ENCODE measurements at places on chromosomes 2 and 18. TPM values are rescaled to one million over a fixed set of nuclear protein-coding genes. Genes with fewer than 3 reads are reported as not detected.

DNA sequence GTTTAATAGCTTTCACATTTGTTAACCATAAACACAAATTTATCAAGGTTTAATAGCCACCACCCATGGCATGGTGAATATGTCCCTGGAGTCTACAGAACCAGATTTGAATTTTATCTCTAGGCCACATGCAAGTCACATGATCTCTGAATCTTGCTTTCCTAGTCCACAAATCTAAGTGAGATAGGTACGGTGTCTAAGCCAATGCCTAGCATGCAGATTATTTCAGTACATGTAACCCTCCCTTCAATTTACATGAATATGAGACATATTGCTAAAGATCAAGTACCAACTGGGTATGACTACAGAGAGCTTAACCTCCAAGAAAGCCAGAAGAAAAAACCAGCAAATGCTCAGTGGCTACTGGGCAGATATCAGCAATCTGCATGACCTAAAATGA is 10.0 kb downstream of the ZNF24 start:
- no peak overlapping the region for H3K4me3 ChIP-seq
- no peak overlapping the region for H3K27ac ChIP-seq
- no peaks in the 10 kb centered on the region for H3K27me3 ChIP-seq
- H3K36me3 ChIP-seq: peaks cover 61% of the 10 kb centered on the region

- no peak overlapping the region for H3K27ac ChIP-seq
- no peak for DNase-seq
- H3K27me3 ChIP-seq: no peaks in the 10 kb centered on the region
- H3K4me1 ChIP-seq: peaks cover 20% of the 10 kb centered on the region
- H3K4me3 ChIP-seq: no peak overlapping the region
Observed at GRCh38 chr18:9736286-9736835, 28.3 kb downstream of the RAB31 start.

- no peaks in the 10 kb centered on the region for H3K36me3 ChIP-seq
- H3K27me3 ChIP-seq: no peaks in the 10 kb centered on the region
- no peak overlapping the region for H3K27ac ChIP-seq
- H3K4me1 ChIP-seq: peaks cover 6% of the 10 kb centered on the region
Observed at GRCh38 chr2:234075518-234075915, 25.0 kb downstream of the SPP2 start.

- DNase-seq: no peak
- no peak overlapping the region for H3K27ac ChIP-seq
- H3K4me1 ChIP-seq: peaks cover 6% of the 10 kb centered on the region
- no peaks in the 10 kb centered on the region for H3K27me3 ChIP-seq
- H3K4me3 ChIP-seq: no peak overlapping the region
Observed at GRCh38 chr2:12389344-12390045, 327.2 kb upstream of the TRIB2 start.

The CGREF1 gene
- total RNA-seq: 4.0 TPM

The TUBA4B gene
- total RNA-seq: not detected

The CKAP2L gene
- total RNA-seq: 25.6 TPM

DNA sequence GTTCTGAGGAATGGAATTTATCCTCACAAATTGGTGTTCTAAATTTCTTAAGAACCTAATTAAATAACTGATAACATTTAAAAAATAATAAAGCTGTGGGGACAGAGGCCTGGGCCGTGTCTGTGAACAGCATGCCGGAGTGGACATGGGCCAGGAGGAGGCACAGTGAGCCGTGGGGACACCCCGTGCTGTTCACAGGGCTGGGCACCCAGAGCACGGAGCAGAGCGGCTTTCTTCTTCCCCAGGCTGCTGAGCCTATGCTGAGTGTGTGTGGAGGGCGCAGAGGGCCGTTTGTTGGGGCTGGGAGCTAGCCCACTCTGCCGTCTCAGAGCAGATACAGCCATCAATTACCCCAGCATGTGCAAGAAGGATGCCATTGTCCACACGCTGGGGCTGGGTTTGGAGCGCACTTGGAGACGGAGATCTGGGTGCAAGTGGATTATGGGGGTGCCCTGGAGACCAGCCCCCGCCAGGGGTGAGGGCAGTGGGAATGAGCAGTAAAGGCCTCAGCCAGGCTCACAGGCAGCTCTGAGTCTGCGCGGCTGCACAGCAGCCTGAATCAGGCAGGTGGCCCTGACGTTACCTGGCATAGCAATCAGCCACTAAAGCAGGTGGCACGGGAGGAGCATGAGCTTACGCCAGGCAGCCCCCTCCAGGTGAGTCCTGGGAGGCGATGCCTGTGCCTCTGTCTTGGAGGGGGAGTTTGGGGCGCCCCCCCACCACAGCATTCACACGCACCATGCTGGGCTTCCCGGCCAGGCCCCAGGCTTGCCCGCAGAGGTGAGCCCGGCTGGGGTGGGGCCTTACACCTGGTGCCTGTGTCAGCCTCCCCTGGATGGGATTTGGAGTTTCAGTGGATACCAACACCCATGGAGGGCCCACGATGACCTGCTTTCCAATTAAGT is 52.1 kb upstream of the SLC66A3 start:
- no peaks in the 10 kb centered on the region for H3K4me1 ChIP-seq
- no peak overlapping the region for H3K27ac ChIP-seq
- no peak overlapping the region for H3K4me3 ChIP-seq
- H3K27me3 ChIP-seq: no peaks in the 10 kb centered on the region
- H3K36me3 ChIP-seq: no peaks in the 10 kb centered on the region

- H3K4me3 ChIP-seq: no peak overlapping the region
- H3K27me3 ChIP-seq: no peaks in the 10 kb centered on the region
- no peak overlapping the region for H3K27ac ChIP-seq
- no peaks in the 10 kb centered on the region for H3K36me3 ChIP-seq
- H3K4me1 ChIP-seq: no peaks in the 10 kb centered on the region
Observed at GRCh38 chr2:130307850-130308249, 34.8 kb upstream of the IMP4 start.

The FOXD4L1 gene
- total RNA-seq: 0.09 TPM

The LDLRAD4 gene
- 6.2 TPM for total RNA-seq

GRCh38 chr2:142176941-142177340 is 46.1 kb upstream of the LRP1B start:
- no peak overlapping the region for H3K27ac ChIP-seq
- H3K27me3 ChIP-seq: no peaks in the 10 kb centered on the region
- H3K36me3 ChIP-seq: no peaks in the 10 kb centered on the region

DNA sequence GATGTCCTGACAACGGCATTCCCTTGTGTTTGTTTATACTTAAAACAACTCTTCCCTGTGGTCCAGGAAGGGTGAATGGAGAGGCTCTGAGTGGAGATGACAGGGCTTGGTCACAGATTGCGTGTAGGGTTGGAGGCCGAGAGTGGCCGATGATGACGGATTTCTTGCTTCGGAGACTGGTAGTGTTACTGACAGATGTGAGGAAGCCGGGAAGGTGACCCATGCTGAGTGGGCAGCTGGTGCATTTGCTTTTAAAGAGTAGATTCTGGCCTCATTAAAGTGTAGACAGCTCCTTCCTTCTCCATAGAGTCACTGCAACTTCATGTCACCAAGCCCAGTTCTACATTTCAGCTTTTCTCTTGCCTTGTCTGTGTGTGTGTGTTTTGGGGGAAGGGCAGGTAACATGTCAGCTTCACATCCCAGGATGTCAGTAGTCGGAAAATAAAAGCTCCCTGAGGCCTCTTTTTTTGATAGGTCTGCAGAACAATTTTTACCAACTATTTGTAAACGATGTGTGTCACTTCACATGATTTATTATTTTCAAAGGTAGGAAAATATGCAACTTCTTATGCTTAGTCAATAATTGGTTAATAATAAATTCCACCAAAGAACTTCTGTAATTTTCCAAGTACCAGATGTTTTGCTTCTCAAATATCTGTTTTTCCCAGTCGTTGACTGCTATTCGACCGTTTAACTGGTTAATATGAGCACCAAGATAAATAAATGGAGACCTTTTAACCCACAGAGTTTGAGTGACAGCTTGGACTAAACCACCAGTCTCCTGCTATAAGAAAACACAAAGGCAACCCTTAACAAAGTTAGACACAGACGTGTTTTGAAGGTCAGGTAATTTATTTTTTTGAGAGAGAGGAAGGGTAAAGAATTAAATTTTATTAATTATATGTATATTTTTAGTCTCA is 436.9 kb downstream of the SLC4A3 start:
- H3K4me3 ChIP-seq: no peak overlapping the region
- H3K27me3 ChIP-seq: no peaks in the 10 kb centered on the region
- H3K36me3 ChIP-seq: no peaks in the 10 kb centered on the region
- H3K4me1 ChIP-seq: peaks cover 11% of the 10 kb centered on the region
- no peak overlapping the region for H3K27ac ChIP-seq

- peaks cover 3% of the 10 kb centered on the region for H3K36me3 ChIP-seq
- no peak overlapping the region for H3K4me3 ChIP-seq
- H3K4me1 ChIP-seq: peaks cover 6% of the 10 kb centered on the region
- no peak overlapping the region for H3K27ac ChIP-seq
- H3K27me3 ChIP-seq: peaks cover 2% of the 10 kb centered on the region
Observed at GRCh38 chr2:72085036-72085435, 62.6 kb downstream of the CYP26B1 start.

DNA sequence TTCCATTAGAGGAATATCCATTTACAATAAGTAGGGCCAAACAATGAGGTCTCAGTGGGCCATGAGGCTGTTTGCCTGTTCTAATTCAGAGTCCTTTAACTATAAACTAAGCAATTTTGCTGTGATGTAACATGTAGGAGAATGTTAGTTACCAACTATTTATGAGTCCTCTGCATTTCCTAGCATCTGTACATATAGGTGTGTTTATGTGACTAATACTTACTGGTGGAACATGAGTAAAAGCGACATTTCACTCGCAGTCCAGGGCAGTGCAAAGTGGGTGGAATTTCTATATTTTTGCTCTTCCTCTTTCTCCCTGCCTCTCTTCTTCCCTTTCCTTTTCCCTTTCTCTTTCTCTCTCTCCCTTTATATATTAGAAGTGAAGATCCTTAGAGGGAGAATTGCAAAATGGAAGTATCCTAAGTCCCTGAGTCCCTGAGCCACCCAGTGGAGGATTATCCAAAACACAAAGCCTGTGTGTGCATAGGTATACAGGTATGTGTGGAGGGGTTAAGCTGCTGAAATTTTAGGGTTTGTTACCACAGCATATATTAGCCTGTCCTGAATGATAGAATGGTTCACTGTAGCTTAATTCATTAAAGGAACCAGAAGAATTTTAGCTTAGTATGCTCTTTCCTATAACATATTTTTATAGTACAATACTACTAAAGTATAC is 487.0 kb upstream of the FANCL start:
- H3K36me3 ChIP-seq: no peaks in the 10 kb centered on the region
- H3K27me3 ChIP-seq: no peaks in the 10 kb centered on the region

- no peak overlapping the region for H3K4me3 ChIP-seq
- peaks cover 1% of the 10 kb centered on the region for H3K4me1 ChIP-seq
- no peak for DNase-seq
- H3K27me3 ChIP-seq: peaks cover 8% of the 10 kb centered on the region
- H3K27ac ChIP-seq: no peak overlapping the region
Observed at GRCh38 chr2:20481798-20482405, 35.0 kb downstream of the RHOB start.

DNA sequence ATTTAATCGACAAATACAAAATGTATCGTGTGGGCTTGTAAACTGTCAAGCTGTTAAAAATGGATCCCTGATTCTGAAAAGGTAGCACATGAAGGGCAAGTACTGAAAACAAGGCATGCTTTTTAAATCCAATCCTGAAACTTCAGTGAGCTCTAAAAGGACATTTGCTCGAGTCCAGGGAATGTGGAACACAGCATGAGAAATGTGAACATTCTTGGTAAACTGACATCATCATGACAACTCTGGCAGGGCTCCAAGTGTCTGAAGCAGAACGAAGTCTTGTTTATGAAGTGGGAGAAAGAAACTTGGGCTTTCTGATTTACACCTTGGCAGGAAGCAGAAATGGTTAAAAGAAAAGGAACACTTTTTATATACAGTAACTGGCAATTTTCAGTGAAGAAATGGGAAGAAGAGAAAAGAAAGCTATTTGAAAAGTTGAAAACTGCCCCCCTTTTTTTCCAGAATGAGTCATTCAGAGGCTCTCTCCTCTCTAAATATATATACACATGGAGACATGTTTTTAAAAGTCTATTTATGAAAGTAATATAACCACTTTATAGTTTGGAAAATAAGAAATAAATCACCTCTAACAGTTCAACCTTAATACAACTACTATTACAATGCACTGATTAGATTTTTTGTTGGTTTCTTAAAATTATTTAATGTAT is 120.8 kb downstream of the GAREM1 start:
- no peak for DNase-seq
- H3K27ac ChIP-seq: no peak overlapping the region
- H3K36me3 ChIP-seq: no peaks in the 10 kb centered on the region
- no peak overlapping the region for H3K4me3 ChIP-seq
- H3K27me3 ChIP-seq: no peaks in the 10 kb centered on the region
- peaks cover 17% of the 10 kb centered on the region for H3K4me1 ChIP-seq

The GPR75 gene
- total RNA-seq: 2.8 TPM

The CROCC2 gene
- not detected for total RNA-seq

GRCh38 chr2:156333951-156334495 is 1.5 kb upstream of the NR4A2 start:
- no peak overlapping the region for H3K27ac ChIP-seq
- H3K4me1 ChIP-seq: peaks cover 52% of the 10 kb centered on the region
- H3K4me3 ChIP-seq: peak overlapping the region; percentile 81
- no peaks in the 10 kb centered on the region for H3K36me3 ChIP-seq
- peaks cover 55% of the 10 kb centered on the region for H3K27me3 ChIP-seq
- peak; percentile 73 for DNase-seq

The CHST9 gene
- 16.8 TPM for total RNA-seq

DNA sequence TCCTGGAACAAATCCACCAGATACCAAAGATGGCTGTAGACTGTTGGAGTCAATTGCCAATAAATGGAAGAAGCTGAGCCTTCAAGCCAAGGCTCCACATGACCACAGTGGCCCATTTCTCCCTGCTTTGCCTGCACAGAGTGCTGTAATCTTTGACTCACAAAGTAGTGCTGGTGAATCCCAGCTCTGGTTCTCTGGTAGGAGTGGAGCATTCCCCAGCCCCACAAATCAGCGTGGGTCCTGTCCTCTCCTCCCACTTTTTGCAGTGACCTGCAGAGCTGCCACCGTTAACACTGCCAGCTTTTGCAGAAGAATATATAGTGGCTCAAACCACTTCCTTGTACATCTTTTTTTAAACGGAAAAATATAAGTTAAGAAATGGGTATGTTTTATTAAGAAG is 93.9 kb downstream of the MGAT5 start:
- no peaks in the 10 kb centered on the region for H3K4me1 ChIP-seq
- H3K4me3 ChIP-seq: no peak overlapping the region
- no peak for DNase-seq
- H3K36me3 ChIP-seq: peaks cover 4% of the 10 kb centered on the region
- H3K27ac ChIP-seq: no peak overlapping the region

The RTP5 gene
- not detected for total RNA-seq

DNA sequence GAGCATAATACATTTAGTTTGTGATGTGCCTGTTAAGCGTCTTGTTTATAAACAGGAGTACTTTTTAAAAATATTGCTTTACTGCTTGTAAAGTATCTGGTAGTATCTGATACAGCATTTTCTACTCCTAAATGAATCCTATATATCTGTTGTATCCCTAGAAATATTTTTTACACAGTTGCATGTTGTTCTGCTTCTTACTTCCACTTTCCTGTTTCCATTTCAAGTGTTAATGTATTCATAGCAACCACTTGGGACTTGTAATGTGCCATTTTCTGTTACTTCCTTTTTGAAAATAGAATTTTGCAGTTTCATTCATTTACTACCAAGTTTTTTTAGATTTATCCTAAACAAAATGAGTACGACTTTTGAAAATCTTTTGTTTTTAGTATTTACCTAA is 24.9 kb downstream of the CCNT2 start:
- H3K36me3 ChIP-seq: peaks cover 46% of the 10 kb centered on the region
- no peak overlapping the region for H3K27ac ChIP-seq
- peaks cover 21% of the 10 kb centered on the region for H3K4me1 ChIP-seq

Data from WTC11 (cell line).